ENCODE measurements at places on chromosomes 6 and 20.
A peak's percentile ranks its signal among the peaks of the same experiment; 100 is the strongest.

DNA sequence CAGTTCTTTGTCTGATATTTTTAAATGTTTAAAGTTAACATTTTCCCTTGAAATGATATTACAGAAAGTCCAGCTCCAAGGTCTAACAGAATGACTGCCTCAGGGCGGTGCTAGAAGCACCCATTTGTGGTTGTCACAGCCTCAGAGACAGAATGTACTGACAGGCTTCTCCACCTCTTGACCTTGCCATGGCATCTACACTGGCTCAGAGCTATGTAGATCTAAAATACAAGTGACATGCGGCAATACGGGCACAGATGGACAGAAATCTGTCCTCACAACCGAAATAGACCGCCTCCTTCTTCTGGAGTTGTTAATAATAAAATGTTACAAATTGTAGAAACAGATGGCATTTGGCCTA is 167.2 kb upstream of the THEMIS start:
- no peak for DNase-seq

- DNase-seq, result no peak
Observed at GRCh38 chr6:107626645-107627044, 136.7 kb downstream of the SOBP start.

DNA sequence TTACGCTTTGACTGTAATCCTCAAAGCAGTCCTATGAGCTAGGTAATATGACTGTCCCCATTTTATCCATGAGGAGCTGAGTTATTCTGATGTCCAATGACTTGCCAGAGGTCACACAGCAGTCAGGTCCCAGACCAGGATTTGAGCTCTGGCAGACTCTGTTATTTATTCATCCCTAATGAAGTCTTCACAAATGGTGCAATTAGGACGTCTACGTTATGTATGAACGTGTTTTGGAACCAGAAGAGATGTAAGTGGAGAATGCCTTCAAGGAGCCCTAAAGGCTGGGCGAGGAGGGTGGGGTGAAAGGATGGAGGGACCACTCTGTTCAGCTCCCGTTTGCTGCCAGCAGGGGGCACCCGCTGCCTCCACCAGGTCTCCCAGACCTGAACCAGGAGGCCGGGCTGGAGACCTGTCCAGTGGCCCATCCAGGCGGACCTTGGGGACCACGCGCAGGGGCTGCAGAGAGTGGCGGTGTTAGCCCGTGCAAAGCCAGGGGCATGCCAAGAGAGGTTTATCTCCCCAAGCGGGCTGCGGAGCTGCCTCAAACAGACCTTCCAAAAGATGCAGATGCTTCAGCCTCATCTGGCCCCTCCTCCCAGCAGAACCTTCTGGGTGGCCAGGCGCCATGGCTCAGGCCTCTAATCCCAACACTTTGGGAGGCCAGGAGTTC is 15.2 kb upstream of the ZNF335 start:
- DNase-seq, result peak; percentile 53

GRCh38 chr20:15199698-15200097 is 862.3 kb upstream of the FLRT3 start:
- no peak for DNase-seq

- DNase-seq, result no peak
Observed at GRCh38 chr6:149755300-149756260, 6.0 kb downstream of the PCMT1 start.

GRCh38 chr6:121523628-121524027 is 88.2 kb downstream of the GJA1 start:
- DNase-seq, result no peak

DNA sequence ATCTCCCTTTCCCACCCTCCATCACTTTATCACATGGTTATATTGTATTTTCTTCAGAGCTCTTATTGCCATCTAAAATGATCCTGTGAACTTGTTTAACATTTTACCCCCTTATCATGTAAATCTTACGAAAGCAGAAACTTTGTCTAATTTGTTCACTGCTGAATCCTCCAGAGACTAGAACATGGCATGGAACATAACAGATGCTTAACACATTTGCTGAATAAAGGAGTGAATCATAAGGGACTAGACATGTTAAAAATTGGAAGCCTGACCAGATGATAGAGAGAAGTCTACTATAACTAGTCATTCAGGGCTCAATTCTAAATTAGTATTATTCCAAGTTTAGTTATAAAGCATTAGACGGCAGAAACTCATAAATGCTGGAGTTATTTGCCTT is 73.3 kb downstream of the MAN1A1 start:
- DNase-seq, result no peak

- no peak for DNase-seq
Observed at GRCh38 chr6:43255408-43256054, 12.2 kb downstream of the TTBK1 start.

DNA sequence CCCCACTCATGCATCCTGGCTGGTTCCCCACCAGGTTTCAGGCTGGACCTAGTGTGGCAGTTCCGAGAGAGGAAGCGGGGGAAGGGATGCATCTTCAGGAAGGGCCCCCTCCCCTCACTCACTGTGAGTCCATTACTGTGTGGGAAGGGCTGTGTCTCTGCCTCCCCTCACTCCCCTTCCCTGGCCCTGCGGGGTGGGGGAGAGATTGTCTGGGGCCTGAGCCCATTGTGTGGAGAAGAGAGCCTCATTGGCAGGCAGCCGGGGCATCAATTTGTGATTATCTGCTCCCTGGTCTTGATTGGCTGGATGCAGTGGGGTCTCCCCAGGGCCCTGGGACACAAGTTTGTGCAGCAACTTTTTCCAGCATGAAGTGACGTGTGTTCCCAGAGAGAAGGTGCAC is 4.1 kb upstream of the MYT1 start:
- DNase-seq, result peak; percentile 50

GRCh38 chr6:149176971-149177667 is 140.4 kb upstream of the TAB2 start:
- peak; percentile 63 for DNase-seq

DNA sequence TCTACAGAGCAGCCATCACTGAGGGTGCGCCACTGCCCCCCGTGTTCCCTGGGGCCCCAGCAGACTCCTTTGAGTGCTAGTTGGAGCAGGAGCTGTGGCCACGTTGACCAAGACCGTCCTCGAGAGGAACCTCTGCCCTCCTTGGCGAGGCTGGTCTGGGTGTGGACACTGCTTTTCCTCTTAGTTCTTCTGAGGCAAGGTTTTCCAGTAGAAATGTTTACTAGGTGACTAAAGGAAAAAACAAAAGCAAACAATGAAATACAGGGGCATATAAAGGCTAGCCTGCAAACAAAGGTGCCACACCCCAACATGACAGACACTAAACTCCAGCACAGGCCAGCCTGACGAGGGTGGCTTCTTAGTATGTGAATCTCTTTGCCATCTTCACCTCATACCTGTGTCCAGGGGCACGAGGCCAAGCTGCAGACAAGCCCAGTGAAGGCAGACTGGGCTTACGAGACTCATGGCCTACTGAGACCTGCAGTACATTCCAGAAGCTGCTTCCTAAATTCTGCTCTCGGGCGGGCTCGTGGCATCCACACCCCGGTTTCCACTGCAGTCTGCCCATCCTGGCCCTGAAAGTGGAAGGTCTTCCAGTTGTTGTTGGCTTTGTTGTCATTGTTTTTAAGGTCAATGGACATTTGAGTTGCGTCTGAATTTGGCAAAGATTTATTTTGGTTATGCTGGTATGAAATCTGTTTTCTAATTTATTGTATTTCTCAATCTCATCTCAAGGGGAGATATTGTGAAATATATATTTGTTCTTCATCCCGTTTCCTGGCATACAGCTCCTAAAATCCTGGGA is 39.2 kb downstream of the FAM50B start:
- DNase-seq, result no peak

DNA sequence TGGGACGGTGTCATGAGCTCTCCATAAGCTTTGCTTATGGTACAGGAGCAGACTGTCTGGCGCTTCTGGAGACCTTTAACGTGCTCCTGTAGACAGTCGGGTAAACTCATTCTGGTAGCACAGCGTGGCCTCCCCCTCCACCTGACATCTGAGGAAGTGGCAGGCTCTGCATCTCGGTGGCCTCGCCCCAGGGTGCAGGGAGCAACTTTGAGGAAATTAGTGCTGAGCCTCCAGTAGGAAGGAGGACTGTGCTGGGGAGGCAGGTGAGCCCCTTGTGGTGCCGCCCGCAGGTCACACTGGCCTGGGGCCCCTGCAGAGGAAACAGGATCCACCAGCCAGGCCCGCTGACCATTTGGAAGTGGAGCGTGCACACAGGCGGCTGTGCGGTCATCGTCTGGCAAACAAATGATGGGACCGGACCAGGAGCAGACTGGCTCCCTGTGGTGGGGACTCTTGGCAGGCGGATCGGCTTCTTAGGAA is 57.9 kb downstream of the SYNJ2 start:
- DNase-seq, result no peak

GRCh38 chr20:10665027-10665561 is 8.7 kb downstream of the JAG1 start:
- DNase-seq, result no peak

DNA sequence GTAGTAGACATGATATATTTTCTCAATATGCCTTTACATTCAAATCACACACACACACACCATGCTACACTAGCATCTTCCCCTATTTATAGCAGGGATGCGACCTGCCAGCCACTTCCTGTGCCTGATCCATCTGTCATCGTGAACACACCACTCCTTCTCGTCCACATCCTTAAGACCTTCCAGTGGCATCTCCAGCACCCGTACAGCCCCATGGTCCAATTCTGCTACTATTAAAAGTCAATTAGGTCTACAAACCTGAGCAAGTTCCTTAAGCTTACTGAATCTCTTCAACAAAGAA is 54.5 kb downstream of the KIF16B start:
- DNase-seq, result no peak

DNA sequence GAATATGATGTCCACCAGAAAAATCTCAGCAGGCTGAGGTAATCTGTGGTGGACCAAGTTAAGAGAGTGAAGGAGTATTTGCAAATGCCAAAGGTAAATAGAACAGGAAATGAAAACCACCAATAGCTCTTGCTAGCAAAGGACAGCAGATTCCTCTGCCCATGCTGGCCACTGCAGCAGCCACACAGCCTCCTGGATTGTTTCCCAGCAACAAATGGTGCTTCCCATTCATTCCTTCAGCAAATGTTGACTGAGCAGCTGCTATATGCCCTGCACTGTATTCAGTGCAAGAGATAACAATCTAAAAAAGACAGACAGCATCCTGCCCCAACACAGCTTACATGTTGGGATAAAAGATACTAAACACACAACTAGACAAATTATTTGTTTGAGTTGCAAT is 11.0 kb downstream of the ROS1 start:
- no peak for DNase-seq

- DNase-seq, result peak; percentile 89
Observed at GRCh38 chr6:97282726-97283617, at the start of gene MMS22L. MMS22L (minus strand) TSS chr6:97283216; CDS start chr6:97282477, 739 bp downstream.

- no peak for DNase-seq
Observed at GRCh38 chr6:3620937-3621336, 130.6 kb downstream of the PXDC1 start.

DNA sequence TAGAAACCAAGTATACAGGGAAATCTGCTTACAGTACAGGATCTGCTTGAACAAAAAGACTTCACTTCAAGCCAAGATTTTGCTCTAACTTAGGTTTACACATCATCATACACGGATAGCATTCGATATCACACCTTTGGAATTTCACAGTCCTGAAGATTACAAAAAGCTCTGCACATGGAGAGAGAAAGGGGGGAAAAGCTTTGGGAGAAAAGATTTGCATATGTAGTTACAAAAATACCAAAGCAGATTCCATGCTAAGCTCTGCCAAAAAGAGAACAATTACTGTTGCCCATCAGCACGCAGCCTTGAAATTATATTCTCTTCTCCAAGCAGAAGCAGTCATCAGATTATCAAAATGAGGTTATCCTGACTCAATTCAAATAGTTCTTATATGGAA is 62.0 kb downstream of the HIVEP2 start:
- no peak for DNase-seq

DNA sequence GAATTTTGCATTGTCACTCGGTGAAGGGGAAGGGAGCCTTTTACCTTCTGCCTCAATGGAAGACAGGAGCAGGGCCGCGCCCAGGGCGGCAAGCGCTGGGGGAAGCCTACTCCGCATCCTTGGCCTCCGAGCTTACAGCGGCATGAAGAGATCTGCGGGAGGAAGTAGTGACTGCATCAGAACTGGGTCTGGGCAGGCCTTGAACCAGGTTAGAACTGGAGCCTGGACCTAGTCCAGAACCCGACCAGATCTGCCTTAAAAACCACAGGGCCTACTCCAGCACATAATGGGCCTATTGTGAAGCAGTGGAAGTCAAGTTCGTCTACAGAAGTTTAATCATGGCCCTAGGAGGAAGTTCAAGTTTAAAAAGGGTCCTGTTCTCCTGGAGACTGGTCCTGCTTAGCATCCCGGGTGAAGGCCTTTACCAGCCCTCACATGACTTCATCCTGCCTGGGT is 3.1 kb downstream of the COL12A1 start:
- DNase-seq, result no peak

DNA sequence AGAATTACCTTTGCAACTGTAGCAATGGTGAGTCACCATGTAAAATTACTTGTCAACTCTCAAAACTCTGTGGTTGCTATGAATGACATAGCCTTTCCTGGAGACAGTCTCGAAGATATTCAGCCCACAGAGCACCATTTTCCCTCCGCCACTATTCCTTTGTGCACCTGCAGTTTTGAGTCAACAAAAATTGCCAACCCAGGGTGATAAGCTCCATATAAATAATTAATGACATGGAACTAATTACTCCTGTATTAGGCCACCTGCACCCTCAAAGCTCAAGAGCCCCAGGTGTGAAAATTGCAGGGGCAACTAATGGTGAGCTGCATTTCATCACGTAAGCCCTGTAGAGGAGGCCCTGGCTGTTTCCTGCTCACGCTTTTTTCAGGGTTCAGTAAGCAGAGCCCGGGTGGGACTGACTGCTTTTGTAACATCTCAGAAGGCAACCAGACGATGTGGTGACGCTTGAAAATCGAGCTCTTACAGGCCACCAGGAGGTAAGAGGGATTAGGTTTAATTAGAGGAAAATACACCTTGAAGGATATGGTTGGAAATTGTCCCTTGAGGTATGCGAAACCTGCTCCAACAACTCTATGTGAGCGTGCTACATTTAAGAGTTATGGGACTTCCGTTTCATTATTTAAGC is 70.8 kb downstream of the BMP2 start:
- DNase-seq, result no peak
